ENCODE measurements at places on chromosomes 3 and 15.

DNA sequence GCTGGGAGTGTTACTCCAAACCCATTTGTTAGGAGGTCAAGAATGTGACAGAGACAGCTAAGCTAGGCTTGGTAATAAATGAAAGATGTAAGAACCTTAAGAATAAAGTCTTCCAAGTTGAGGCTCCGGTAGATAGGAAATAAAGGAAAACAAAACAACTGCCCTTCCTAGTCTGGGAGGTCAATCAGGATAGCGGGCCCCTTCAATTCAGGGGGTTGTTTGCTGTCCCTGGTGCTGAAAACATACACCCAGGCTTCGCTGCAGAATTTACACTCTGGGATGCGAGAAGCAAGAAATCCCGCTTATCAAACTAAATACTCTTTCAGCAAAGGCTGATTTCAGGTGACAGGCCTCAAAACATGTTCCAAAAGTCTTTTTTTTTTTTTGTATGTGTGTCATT lies 393.4 kb downstream of the NTRK3 start:
- no peak for DNase-seq

GRCh38 chr3:80586338-80586737 lies 818.5 kb upstream of the ROBO1 start:
- DNase-seq, result no peak

DNA sequence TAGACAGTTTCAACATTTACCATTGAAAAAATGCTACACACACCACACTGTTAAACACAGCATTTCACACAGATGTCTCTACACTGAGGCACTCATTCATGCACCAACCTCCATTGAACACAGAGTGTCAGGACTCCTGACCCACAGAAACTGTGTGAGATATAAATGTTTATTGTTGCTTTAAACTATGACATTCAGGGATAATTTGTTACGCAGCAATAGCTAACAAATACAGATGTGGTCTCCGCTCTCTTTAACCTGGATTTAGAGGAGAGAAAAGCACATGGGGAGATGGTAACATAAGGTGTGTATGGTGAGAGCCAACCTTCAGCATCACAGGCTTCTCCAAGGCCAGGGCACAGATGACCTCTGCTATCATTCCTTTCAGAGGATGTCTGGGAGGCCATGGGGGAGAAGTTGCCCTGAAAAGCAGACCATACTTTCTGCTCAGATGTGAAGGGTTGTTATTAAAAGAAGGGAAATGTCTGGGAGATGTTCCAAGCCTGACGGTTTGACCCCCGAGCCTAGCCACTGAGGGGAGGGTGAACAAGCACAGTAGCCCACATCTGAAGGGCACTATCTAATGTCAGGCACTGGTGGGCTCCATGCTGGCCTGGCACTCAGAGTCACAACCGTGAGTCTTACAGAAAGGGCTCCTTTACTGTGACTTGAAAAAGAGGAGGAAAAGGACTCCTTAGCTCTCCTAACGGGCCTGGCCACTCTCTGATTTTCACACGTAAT lies 284.5 kb upstream of the TLE3 start:
- no peak for DNase-seq

DNA sequence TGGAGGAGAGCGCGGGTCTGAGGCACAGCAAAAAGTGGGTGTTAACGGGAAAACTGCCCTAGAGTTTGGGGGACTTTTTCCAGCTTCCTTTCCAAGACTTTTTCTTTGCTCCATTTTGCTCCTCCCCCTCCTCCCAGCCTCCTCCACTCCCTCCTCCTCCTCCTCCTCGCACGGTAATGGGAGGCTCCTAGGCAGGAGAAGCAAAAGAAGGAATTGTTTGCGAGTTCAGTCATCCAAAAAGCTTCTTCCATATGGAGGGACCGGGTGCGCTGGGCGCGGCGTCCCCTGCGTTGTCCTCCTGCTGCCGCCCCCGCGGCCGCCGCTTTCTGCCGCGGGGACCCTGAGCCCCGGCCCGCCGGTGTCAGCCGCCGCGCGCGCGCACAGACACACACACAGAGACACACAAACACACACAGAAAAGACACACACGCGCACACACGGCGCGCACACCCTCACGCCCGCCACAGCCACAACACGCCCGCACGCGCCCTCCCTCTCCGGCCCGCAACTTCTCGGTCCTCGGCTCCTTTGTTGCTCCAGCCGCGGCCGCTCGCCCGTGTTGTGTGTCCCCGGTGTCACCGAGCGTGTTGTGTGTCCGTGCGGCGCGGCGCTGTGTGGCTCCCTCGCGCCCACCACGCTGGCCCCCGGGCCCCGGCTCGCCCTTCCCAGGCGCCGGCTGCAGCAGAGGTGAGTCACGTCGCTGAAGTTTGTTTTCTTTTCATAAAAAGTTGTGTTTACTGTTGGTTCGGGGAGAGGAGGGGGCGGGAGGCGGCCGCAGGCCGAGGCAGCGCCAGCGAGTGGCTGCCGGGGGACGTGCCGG lies at the start of gene BOC:
TSS of gene BOC (plus strand) at position 228 of the 820 bp plus-strand sequence. CDS start 38,246 bp downstream, outside the sequence.
- no peak for DNase-seq

DNA sequence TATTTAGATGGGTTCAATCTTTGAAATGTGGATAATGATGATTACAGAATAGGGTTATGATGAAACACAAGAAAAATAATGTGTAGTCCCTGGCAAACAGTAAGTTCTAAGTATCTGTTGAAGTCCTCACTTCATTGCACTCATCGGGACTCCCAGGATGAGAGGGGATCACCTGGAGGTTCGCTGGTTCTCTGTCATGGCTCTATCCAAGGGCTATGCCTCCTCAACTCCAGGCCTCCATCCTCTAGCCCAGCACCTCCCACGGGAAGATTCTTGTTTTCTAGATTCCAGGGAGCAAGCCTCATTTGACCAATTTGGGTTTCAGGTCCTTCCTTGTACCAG lies 45.5 kb downstream of the ANP32A start:
- DNase-seq, result no peak

DNA sequence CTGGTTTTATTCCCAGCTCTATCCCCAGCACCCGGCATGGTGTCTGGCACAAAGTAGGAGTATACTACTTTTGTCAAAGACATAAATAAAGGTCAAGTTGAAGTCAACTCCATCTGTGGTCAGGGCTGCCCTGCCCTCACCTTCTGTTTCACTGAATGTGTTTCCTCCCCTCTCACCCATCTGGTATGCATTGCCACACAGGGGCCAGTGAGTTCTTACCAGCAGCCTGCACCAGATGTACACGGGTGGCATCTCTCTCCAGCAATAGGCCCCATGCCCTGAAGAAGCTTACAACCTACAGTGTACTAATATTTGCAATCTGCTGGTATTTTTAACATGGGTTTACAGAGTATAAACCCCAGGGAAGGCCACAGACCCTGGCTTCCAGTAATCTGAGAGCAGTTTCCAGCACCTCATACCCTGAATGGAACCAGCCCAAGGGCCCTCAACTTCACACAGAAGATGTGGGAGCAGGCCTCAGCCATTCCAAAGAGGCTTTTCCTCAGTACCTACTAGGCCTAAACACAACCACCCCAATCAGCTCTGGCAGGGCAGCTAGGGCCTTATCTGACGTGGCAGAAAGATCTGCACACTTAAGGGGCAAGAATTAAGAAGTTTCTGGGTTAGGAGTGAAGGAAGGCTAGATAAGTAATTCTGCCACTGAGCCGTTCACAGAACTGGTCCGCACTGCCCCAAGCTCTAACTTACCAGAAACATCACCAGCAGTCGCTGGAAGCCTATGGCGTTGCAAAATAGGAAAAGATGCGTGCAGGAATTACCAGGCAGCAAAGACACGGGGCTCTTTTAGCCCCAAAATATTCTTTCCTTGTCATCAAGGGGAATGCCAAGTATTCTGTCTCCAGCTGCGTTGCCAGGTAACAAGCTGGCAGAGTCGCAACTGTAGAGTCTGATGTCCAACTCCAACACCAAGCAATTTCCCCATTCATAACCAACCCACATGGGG lies 2.1 kb downstream of the IDH2 start:
- no peak for DNase-seq

GRCh38 chr15:64985366-64986033 lies 4.2 kb downstream of the SPG21 start:
- no peak for DNase-seq

DNA sequence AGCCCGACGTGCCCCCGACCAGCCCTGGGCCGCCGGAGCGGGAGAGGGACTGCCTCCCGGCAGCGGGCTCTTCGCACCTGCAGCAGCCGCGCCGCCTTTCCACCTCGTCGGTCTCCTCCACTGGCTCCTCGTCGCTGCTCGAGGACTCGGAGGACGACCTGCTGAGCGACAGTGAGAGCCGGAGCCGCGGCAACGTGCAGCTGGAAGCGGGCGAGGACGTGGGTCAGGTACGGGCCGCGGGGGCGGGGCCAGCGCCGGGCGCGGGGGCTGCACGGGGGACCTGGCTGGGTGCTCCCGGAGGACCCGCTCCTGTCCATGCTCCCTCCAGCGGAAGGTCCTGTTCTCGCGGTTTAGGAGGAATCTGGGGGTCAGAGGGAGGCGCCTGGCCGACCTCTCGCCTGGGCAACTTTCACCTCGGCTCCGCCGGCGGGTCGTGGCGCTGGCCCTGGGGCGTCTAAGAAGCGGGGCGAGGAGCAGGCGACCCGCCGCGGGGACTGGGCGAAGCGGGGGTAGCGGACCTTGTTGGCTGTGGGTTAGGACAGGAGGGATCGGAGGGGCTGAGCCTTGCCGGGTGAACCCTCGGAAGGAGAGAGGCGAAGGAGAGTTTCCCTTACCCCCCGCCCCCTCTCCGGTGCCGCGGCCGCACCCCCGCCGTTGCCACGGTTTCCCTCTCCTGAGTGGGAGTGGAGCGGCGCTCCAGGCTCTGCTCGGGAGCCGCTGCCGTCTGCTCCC lies 682 bp downstream of the ITPKA start:
- DNase-seq, result no peak

GRCh38 chr3:156321945-156322344 lies 201.6 kb downstream of the KCNAB1 start:
- DNase-seq, result no peak

All from cortex of kidney (tissue), 1 donor.